ENCODE measurements at places on chromosomes 13 and 19. TPM values are rescaled to one million over a fixed set of nuclear protein-coding genes. Genes with fewer than 3 reads are reported as not detected.
A peak's percentile ranks its signal among the peaks of the same experiment; 100 is the strongest.

Gene CYP4F8
- not detected for total RNA-seq

DNA sequence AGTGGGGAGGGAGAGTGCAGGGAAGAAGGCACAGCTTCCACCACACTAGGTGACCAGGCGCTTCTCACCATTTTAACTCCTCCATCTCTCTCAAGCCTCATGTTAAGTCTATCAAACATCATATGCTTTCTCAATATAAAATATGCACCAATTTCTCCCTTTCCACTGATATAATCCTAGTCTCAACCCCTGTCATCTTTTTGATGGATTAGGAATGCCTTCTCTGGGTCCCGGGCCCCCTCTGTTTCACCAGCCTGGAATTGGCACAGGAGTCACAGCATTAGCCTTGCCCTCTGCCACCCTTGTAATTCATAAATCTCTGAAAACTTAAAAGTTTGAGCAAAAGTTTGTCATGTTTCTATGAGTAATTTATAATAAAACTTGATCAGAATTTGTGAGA, at the start of gene ZSCAN4:
ZSCAN4 (plus strand) TSS at position 301 of the 400 bp plus-strand sequence. CDS start 7,211 bp downstream, outside the sequence.
- H3K4me3 ChIP-seq = no peak within 1 kb of the TSS
- H3K36me3 ChIP-seq = no peaks in the 10 kb centered on the region
- peaks cover 28% of the 10 kb centered on the region for H3K27me3 ChIP-seq
- H3K27ac ChIP-seq = no peak within 1 kb of the TSS

DNA sequence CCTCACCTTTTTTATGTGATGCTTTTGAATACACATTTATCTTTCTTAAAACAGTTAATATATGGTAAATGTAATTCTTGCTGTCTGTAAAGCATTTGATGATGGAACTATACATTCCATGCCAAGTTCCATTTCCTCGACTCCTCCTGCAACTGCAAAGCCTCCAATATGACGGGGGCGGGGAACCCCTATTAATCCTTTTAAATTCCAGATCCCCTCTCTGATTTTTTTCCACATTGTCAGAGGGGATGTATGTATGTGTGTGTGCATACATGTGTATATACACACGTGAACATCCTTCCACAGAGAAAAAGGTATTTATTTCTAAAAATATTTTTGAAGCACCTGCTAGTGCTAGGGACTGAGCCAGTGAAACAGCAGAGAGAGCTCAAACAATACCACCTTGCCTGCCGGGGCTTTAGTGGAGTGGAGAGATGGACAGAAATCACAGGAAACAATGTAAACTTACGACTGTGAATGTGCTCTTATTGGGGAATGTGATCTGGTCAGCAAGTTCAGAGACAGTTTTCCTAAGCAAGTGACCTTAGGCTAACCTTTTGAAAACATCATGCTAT, 25.3 kb upstream of the MAB21L1 start:
- no peak overlapping the region for H3K4me3 ChIP-seq
- H3K27me3 ChIP-seq = no peaks in the 10 kb centered on the region
- H3K27ac ChIP-seq = no peak overlapping the region
- no peaks in the 10 kb centered on the region for H3K36me3 ChIP-seq

- no peak overlapping the region for H3K4me3 ChIP-seq
- DNase-seq = no peak
- peaks cover 73% of the 10 kb centered on the region for H3K4me1 ChIP-seq
- H3K27ac ChIP-seq = peak overlapping the region; percentile 59
- peaks cover 27% of the 10 kb centered on the region for H3K36me3 ChIP-seq
Measured at GRCh38 chr13:74025369-74025768, 108.8 kb downstream of the KLF12 start.

Gene IGSF23
- not detected for total RNA-seq

DNA sequence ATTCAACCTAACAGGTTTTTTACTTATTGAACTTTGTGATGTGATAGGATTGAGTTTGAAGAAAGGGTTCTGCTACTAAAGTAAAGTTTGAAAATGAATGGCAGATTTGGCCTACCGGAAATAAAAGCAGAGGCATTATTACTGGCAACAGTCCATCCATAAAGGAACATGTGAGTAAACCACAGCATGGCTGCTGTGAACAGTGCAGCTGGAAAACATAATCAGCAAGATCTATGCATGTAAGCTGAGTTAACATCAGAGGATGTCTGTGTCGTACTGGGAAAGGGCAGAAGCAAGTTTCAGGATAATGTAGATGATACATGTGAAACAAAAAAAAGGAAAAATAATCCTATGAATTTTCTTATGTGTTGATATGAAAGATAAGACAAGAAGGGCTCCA, 87.6 kb downstream of the CYSLTR2 start:
- DNase-seq = no peak
- no peaks in the 10 kb centered on the region for H3K36me3 ChIP-seq
- H3K27me3 ChIP-seq = peaks cover 3% of the 10 kb centered on the region
- no peak overlapping the region for H3K4me3 ChIP-seq
- no peak overlapping the region for H3K27ac ChIP-seq
- H3K4me1 ChIP-seq = peaks cover 8% of the 10 kb centered on the region

DNA sequence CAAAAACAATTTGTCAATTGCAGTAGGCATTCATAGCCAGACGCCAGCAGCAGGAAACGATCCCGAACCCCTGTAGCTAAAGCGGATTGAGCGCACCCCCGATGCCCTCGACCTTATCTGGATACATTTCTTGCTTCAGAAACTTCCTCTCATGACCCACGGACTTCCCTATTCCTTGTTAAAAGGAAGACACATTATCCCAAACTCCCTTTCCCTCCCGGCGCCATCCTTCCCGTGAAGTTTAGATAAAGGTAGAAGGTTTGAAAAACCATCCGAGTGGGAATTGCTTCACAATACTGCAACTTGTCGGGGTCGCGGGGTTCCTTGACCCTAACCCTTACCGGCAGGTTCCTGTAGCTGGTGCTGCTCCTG, 977 bp downstream of the PCDH20 start:
- no peaks in the 10 kb centered on the region for H3K4me1 ChIP-seq
- DNase-seq = no peak
- no peak overlapping the region for H3K4me3 ChIP-seq
- H3K27ac ChIP-seq = no peak overlapping the region

GRCh38 chr13:31042049-31042448, 109.6 kb downstream of the TEX26 start:
- H3K4me3 ChIP-seq = no peak overlapping the region
- H3K27ac ChIP-seq = no peak overlapping the region
- DNase-seq = no peak
- H3K36me3 ChIP-seq = no peaks in the 10 kb centered on the region

Gene FGF14
- total RNA-seq = not detected

- no peak overlapping the region for H3K27ac ChIP-seq
- H3K4me1 ChIP-seq = peaks cover 27% of the 10 kb centered on the region
- no peak overlapping the region for H3K4me3 ChIP-seq
Measured at GRCh38 chr19:5126498-5127223, 157.7 kb downstream of the KDM4B start.

- no peaks in the 10 kb centered on the region for H3K36me3 ChIP-seq
- no peak overlapping the region for H3K27ac ChIP-seq
- no peak for DNase-seq
- H3K4me3 ChIP-seq = no peak overlapping the region
- H3K4me1 ChIP-seq = no peaks in the 10 kb centered on the region
- H3K27me3 ChIP-seq = peaks cover 24% of the 10 kb centered on the region
Measured at GRCh38 chr13:110214637-110215036, 92.3 kb downstream of the COL4A1 start.

Data from activated CD4-positive, alpha-beta T cell treated with anti-CD3 and anti-CD28 coated beads for 36 hours (primary cell).